Vagina (tissue), 2 donors: ENCODE measurements at places on chromosomes 1 and 21. TPM values are rescaled to one million over a fixed set of nuclear protein-coding genes. Genes with fewer than 3 reads are reported as not detected.

DNA sequence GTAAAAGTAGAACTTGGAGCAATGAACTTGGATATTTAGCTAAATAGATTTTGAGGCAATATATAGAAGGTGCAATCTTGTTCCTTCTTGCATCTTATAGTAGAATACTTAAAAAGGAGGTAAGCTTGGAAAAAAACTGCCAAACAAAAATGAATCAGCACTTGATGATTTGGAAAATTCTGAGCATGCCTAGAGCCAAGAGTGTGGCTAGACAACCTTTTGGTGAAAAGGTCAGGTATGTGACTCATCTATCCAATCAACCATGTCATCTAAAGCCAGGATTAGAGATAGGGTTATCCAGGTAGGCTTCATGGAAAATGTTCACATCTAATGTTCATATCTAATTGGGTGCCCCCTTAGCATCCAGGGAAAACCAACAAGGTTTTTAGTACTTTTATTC lies 515.0 kb downstream of the COL11A1 start:
- H3K36me3 ChIP-seq = no peaks in the 10 kb centered on the region
- no peak overlapping the region for H3K27ac ChIP-seq
- no peaks in the 10 kb centered on the region for H3K27me3 ChIP-seq

- H3K4me1 ChIP-seq = no peaks in the 10 kb centered on the region
- DNase-seq = no peak
- no peak overlapping the region for H3K4me3 ChIP-seq
- H3K36me3 ChIP-seq = no peaks in the 10 kb centered on the region
- H3K27me3 ChIP-seq = no peaks in the 10 kb centered on the region
Measured at GRCh38 chr1:30294508-30294907, 428.9 kb downstream of the MATN1 start.

DNA sequence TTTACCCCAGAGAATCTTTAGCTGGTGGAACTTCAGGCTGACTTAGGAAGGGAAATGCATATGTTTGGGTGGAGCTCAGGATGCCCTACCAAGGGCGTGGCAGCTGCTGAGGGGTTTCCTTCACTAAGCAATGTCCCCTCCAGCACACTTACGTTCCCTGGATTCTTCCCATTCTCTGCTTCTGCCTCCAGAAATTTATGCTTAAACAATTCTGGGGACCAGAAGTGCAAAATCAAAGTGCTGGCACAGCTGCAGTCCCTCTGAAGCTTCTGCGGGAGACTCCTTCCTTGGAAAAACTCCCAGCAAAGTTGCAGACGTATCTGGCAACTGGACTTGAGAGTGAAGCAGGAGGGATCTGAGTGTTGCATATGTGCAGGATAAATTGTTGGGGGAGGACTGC lies 402.8 kb downstream of the PCP4 start:
- no peak overlapping the region for H3K27ac ChIP-seq
- no peaks in the 10 kb centered on the region for H3K36me3 ChIP-seq
- no peak for DNase-seq
- no peaks in the 10 kb centered on the region for H3K4me1 ChIP-seq

DNA sequence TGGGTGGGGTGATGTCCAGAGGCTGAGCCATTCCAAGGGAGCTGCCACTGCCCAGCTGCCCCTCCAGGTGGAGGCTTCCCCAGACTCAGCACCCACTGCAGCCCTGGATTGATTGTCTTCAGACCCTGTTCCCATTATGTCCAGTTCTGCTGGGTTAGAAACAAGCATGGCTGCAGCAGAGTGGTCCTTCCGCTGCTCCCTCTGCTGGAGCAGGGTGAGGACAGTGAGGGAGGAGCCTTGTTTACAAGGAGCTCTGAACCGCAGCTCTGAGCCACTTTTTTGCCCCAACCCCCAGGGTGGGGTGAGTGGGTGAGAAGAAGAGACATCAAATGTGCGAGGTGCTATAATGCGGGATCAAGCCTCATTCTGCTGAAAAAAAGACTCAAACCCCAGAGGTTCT lies 2.3 kb downstream of the TNNT2 start:
- no peaks in the 10 kb centered on the region for H3K27me3 ChIP-seq
- H3K4me1 ChIP-seq = no peaks in the 10 kb centered on the region
- no peaks in the 10 kb centered on the region for H3K36me3 ChIP-seq
- no peak overlapping the region for H3K27ac ChIP-seq
- DNase-seq = no peak

The HAPLN2 gene
- not detected for total RNA-seq
